ENCODE measurements at places on chromosomes 11 and 22. TPM values are rescaled to one million over a fixed set of nuclear protein-coding genes. Genes with fewer than 3 reads are reported as not detected.

MYBPC3 gene
- total RNA-seq = not detected

GRCh38 chr11:64074239-64074638 lies 38.5 kb downstream of the FLRT1 start:
- peaks cover 4% of the 10 kb centered on the region for H3K4me1 ChIP-seq
- H3K4me3 ChIP-seq = no peak overlapping the region
- peak; percentile 35 for DNase-seq
- H3K27me3 ChIP-seq = no peaks in the 10 kb centered on the region
- no peak overlapping the region for H3K27ac ChIP-seq
- H3K36me3 ChIP-seq = no peaks in the 10 kb centered on the region

- no peak overlapping the region for H3K27ac ChIP-seq
- H3K36me3 ChIP-seq = no peaks in the 10 kb centered on the region
- no peak overlapping the region for H3K4me3 ChIP-seq
- no peaks in the 10 kb centered on the region for H3K27me3 ChIP-seq
- no peaks in the 10 kb centered on the region for H3K4me1 ChIP-seq
- DNase-seq = no peak
These were observed 33.5 kb upstream of the LIN7C start for GRCh38 chr11:27540051-27540450.

DNA sequence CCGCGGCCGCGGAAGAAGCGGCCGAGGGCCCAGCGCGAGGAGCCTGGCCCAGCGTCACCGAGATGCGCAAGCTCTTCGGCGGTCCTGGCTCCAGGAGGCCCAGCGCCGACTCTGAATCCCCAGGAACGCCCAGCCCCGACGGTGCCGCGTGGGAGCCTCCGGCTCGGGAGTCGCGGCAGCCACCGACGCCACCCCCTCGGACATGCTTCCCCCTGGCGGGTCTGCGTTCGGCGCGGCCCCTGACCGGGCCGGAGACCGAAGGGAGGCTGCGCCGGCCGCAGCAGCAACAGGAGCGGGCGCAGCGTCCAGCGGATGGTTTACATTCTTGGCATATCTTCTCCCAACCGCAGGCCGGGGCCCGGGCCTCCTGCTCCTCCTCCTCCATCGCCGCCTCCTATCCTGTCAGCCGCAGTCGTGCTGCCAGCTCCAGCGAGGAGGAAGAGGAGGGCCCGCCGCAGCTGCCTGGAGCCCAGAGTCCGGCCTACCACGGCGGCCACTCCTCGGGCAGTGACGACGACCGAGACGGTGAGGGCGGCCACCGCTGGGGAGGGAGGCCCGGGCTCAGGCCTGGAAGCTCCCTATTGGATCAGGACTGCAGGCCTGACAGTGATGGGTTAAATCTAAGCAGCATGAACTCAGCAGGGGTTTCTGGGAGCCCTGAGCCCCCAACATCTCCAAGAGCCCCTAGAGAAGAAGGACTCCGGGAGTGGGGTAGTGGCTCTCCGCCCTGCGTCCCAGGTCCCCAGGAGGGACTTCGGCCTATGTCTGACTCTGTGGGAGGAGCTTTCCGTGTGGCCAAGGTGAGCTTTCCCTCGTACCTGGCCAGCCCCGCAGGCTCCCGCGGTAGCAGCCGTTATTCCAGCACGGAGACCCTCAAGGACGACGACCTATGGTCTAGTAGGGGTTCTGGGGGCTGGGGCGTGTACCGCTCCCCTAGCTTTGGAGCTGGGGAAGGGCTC lies 1.2 kb downstream of the ARHGEF17 start:
- no peak overlapping the region for H3K27ac ChIP-seq
- H3K27me3 ChIP-seq = peaks cover 25% of the 10 kb centered on the region
- H3K4me1 ChIP-seq = peaks cover 22% of the 10 kb centered on the region
- peaks cover 4% of the 10 kb centered on the region for H3K36me3 ChIP-seq
- DNase-seq = no peak

- H3K27ac ChIP-seq = peak overlapping the region; percentile 99
- H3K4me1 ChIP-seq = peaks cover 46% of the 10 kb centered on the region
- H3K27me3 ChIP-seq = no peaks in the 10 kb centered on the region
- H3K36me3 ChIP-seq = peaks cover 51% of the 10 kb centered on the region
- peak overlapping the region; percentile 97 for H3K4me3 ChIP-seq
- peak; percentile 83 for DNase-seq
These were observed 771 bp downstream of the MIF start for GRCh38 chr22:23894710-23895598.

- no peaks in the 10 kb centered on the region for H3K36me3 ChIP-seq
- no peak for DNase-seq
- H3K27me3 ChIP-seq = no peaks in the 10 kb centered on the region
- H3K27ac ChIP-seq = no peak overlapping the region
- no peaks in the 10 kb centered on the region for H3K4me1 ChIP-seq
- no peak overlapping the region for H3K4me3 ChIP-seq
These were observed 596.2 kb upstream of the LRRC4C start for GRCh38 chr11:42055606-42056005.

GRCh38 chr11:61254403-61255025 lies 13.5 kb downstream of the PGA5 start:
- no peaks in the 10 kb centered on the region for H3K27me3 ChIP-seq
- DNase-seq = peak; percentile 78
- no peak overlapping the region for H3K27ac ChIP-seq
- no peak overlapping the region for H3K4me3 ChIP-seq

DNA sequence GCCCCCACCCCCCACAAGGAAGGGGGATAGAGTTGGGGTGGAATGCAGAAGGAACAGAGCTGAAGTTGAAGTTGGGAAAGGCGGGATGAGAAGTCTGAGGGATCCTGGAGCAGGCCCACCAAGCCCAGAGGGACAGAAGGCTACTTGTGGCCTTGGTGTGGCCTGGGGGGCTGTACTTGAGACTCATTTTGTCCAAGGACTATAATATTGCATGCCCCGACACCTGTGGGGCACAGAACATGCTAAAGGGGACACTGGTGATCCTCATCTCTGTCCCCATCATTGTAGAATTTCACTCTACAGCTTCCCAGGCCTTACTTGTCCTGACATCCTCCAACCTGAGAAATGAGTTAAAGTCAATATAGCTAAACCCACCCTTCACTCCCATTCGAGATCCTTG lies 1.3 kb downstream of the ESAM start:
- DNase-seq = no peak
- H3K27ac ChIP-seq = no peak overlapping the region

GRCh38 chr11:73077454-73077853 lies 64.7 kb downstream of the FCHSD2 start:
- peaks cover 29% of the 10 kb centered on the region for H3K4me1 ChIP-seq
- no peak overlapping the region for H3K27ac ChIP-seq
- H3K27me3 ChIP-seq = no peaks in the 10 kb centered on the region
- no peak for DNase-seq
